ENCODE measurements at places on chromosomes 12 and 14. TPM values are rescaled to one million over a fixed set of nuclear protein-coding genes. Genes with fewer than 3 reads are reported as not detected.
A peak's percentile ranks its signal among the peaks of the same experiment; 100 is the strongest.

The CCDC177 gene
- polyA plus RNA-seq = not detected

The CLMN gene
- polyA plus RNA-seq = 0.53 TPM

The KLRD1 gene
- polyA plus RNA-seq = 0.25 TPM

The KRT79 gene
- polyA plus RNA-seq = 0.15 TPM

The PROX2 gene
- 0.05 TPM for polyA plus RNA-seq

The CD69 gene
- not detected for polyA plus RNA-seq

The ZFHX2 gene
- polyA plus RNA-seq = 0.14 TPM

The RAD9B gene
- polyA plus RNA-seq = 0.22 TPM

- DNase-seq = no peak
Observed at GRCh38 chr12:110543252-110543959, 39.7 kb downstream of the PPTC7 start.

DNA sequence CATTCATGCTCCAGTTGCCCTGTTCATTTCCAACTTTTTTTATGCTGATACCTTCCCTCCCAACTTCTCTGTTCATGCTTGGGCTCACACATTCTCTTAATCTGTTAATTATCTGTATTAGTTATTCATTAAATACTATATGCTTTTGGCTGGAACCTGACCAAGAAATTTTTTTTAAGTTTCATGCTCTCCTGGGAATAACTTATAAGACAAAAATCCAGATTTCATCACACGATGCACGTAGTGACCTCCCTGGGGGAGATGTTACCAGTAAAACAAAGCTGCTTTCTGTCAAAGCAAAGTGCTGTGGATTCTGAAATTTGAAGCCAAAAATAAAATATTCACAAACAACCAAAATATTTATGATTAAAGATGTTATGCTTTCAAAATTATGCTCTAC is 215.0 kb upstream of the USP15 start:
- no peak for DNase-seq

- no peak for DNase-seq
Observed at GRCh38 chr14:88154926-88155325, 150.0 kb downstream of the GPR65 start.

GRCh38 chr14:36238666-36239363 is 62.3 kb upstream of the PTCSC3 start:
- DNase-seq = peak; percentile 70

DNA sequence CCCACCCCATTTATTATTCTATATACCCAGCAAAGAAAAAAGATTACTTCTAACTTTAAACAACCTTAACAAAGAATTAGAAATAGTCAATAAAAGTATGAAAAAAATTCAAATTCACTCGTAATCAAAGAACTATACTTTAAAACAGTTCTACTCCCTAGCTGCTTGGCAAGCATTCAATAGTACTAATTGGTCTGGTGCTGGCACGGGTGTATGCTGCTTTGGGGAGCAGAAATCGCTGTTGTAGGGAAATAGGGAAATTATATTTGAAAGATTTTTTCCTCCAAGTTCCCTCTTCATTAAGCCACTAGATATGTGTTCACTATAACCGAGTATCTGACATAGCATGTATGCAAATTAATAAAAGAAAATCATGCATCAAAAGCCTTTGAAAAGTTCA is 65.7 kb downstream of the DICER1 start:
- DNase-seq = no peak

DNA sequence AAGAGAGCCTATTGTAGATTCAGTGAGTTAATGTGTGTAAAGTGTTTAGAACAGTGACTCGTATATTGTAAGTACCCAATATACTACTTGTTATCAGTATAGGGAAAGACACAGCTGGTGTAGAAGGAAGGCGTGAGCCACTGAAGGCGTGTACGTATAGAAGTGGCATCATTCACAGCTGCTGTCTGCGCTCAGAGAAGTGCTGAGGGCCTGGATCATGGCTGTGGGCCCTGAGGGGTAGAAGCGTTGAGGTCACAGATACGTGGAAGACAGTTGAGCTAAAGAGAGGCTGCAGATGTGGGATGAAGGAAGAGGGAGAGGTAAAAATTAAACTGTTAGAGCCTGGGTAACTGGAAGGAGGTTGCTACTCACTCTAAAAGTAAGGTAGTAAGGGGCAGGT is 5.9 kb downstream of the C12orf75 start:
- DNase-seq = no peak

DNA sequence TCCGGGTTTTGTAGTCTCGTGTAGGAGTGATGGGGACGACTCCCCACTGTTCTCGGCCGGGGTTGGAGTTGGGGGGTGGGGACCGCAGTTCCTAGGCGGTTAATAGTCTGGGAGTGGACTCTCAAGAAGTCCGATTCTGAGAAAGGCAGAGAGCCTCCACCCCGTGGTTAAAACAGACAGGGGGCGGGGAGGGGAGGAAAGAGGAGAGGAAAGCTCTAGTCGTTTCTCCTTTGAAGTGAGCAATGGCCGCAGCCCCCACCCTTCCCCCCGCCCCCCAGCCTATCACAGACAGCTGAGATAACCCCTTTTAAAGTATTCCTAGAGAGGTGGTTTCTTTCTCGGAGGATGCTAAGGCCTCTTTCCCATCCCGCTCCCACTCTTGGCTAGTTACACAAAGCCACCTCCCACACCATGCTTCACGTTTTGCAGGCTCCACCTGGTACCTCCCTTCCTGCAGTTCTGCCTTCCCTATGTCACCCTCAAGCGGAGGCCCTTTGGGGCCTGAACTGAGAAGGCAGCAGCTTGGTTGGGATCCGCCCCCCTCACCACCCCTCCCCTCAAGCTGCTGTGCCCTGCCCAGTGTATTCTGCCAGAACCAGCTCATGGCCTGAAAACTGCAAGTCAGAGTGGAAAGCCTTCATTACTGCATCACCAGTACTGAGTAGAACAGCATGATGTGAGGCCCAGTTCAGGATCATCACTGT is 853 bp downstream of the USP5 start:
- DNase-seq = peak; percentile 90

DNA sequence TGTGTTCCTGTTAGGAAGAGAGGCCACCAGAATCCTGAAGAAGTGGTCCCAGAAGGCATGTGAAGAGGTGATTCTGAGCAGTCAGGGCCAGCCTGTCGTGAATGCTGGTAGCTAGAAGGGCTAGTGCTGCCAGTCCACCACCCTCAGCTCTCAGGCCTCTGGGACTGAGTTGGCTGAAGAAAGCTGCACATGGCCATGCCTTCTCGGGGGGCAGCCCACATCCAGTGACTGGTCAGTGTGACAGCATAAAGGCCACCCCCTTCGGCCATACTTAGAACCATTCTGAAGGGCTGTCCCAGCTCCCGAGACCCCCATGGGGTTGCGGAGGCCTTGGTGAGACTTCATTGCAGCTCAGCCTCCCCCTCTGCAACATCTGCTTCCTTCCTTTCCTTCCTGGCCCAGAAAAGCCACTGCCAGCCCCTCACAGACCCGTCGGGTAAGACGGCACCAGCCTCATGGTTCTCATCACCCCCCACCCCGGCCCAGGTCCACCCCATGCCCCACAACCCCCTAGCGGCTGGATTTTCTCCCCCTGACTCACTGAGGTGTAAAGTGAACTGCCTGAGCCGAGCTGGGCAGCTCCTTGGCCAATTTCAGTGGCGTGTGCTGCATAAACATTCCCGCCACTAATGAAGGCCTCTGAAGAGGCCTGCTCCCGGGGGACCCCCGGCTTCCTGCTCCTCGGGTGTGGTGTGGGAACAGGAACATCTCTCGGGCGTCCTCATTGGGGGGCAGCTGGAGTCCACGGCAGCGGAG is 49.5 kb upstream of the DIO3 start:
- no peak for DNase-seq

DNA sequence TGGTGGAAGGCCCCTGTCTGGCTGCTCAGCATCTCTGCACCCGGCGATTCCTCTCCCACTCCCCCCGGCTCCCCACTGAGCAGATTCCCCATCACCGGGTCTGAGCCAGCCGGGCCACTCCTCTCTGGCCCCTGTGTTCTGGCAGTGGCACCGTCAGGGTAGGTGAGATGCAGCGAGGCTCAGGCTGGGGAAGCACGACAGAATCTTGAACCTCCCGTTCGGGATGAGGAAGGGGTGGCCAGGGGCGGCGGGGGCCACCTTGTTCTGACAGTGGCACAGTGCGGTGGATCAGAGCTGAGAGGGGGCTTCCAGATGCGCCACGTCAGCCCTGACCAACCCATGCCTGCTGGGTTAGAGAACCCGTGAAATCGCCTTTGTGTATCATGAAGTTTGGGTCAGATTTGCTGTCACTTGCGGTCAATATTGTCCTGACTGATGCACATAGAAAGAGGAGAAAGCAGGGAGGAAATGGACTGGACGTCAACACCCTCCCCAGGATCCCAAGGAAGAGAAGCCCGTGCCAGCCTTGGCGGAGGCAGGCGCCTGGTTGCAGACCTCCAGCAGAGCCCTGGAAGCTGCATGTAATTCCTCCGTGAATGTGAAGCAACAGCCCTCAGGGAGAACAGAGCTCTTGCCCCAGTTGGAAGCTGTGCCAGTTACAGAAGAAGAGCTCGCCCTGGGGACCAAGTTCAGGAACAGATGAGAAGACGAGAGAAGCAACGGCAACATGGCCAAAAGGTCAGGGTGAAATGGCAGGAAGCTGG is 137.1 kb upstream of the SFSWAP start:
- no peak for DNase-seq

DNA sequence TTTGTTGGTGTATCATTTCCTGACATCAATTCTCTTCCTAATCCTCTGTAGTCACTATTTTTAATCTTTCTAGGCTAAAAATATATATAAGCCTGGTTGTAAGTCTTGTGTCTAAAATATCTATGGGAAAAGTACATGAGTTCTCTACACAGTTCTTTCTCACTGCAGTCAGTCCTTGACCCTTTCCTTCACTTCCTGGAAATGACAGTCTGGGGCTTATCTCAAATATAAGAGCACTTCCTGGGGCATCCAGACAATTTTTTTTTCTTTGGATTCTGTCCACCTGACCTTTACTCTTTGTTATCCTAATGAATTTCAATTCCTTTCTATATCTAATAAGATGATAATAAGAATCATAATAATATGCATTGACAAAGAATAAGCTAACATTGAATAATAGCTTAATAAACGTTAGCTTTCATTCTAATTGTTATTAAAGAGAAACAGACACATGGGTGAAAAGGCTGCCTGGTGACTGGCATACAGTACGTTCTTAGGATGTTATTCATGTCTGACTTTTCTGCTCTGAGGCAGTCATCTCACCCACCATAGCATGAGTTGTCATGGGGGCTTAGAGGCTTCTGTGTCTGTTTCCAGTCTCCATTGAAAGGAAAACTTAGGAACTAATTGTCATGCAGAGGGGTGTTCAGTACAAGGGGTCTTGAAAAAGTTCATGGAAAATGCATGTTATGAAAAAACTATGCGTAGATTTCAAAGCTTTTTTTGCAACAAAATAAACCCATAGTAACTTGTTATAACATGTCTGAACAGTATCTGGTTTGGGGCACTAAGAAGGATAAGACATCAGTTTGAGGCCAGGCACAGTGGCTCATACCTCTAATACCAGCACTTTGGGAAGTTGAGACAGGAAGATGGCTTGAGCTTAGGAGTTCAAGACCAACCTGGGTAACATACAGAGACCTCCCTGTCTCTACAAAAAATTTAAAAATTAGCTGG is 66.2 kb upstream of the DNM1L start:
- DNase-seq = no peak

DNA sequence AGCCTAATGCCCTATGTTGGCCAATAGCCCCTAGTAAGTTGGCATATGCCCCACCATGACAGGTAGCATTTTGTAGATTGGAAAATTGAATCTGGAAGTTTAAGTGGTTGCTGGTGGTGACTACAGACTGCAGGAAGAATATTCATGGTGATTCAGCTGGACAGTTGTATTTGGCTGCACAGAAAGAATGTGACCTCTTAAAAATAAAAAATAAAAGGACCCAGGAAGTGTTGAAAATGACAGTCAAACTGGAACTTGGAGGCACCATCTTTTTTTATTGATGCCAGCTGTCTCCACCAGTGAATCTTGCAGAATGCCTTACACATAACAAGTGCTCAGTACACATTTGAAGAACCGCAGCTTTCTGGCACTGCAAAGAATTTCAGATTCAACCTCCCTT is 73.9 kb downstream of the PRMT8 start:
- no peak for DNase-seq

DNA sequence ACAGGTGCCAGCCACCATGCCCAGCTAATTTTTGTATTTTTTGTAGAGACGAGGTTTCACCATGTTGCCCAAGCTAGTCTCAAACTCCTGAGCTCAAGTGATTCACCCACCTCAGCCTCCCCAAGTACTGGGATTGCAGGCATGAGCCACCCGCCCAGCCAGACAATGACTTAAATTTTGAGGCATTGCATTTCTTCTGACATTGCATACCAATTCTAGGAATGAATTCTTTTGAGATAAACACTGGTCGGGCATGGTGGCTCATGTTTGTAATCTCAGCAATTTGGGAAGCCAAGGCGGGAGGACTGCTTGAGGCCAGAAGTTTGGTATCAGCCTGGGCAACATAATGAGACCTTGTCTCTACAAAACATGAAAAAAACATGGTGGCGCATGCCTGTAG is 2.5 kb upstream of the CELA1 start:
- DNase-seq = peak; percentile 84

Data from GM23248 (cell line).